ENCODE measurements at places on chromosomes 16 and 17. TPM values are rescaled to one million over a fixed set of nuclear protein-coding genes. Genes with fewer than 3 reads are reported as not detected.
A peak's percentile ranks its signal among the peaks of the same experiment; 100 is the strongest.

TEX19 gene
- total RNA-seq: not detected

NACA2 gene
- total RNA-seq: not detected

GPR142 gene
- not detected for total RNA-seq

ACAP1 gene
- total RNA-seq: 4.7 TPM

DNA sequence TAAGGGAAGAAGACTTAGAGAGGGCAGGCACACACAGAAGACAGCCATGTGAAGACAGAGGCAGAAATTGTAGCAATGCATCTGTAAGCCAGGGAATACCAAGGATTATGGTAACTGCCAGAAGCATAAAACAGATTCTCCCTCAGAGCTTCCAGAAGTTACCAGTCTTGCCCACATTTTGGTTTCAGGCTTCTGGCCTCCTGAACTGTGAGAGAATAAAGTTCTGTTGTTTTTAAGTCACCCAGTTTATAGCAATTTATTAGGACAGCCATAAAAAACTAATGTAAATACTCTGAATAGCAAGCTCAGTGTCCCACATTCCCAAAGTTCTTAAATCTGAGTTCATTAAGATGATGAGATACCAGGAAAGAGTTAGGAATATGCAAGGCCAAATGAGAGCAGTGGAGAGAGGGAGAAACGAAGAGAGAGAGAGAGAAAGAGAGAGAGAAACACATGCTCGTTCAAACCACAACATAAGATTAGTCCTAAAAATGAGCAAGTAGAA lies 123.4 kb downstream of the HS3ST3A1 start:
- no peak for DNase-seq

DNA sequence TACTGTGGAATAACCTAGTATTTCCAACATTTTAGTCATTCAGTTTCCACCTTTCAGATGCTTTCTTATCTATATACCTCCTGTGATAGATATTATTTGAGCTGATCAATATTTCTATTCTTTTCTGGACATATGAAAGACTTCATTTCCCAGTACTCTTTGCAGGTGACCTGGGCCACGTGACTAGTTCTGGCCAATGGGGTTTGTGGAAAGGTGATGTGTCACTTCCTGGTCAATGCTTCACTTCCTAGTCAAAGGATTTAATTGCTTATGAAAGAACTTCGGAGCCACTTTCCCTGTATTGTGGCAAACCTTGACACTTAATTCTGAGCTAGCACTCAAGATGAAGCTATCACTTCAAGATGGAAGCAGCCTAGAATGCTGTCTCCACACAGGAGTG lies 248.9 kb upstream of the FOXF1 start:
- no peak for DNase-seq

- DNase-seq: no peak
Observed at GRCh38 chr17:62591333-62591732, 36.1 kb upstream of the MRC2 start.

GRCh38 chr17:66994930-66995535 lies 30.5 kb downstream of the CACNG4 start:
- no peak for DNase-seq

DNA sequence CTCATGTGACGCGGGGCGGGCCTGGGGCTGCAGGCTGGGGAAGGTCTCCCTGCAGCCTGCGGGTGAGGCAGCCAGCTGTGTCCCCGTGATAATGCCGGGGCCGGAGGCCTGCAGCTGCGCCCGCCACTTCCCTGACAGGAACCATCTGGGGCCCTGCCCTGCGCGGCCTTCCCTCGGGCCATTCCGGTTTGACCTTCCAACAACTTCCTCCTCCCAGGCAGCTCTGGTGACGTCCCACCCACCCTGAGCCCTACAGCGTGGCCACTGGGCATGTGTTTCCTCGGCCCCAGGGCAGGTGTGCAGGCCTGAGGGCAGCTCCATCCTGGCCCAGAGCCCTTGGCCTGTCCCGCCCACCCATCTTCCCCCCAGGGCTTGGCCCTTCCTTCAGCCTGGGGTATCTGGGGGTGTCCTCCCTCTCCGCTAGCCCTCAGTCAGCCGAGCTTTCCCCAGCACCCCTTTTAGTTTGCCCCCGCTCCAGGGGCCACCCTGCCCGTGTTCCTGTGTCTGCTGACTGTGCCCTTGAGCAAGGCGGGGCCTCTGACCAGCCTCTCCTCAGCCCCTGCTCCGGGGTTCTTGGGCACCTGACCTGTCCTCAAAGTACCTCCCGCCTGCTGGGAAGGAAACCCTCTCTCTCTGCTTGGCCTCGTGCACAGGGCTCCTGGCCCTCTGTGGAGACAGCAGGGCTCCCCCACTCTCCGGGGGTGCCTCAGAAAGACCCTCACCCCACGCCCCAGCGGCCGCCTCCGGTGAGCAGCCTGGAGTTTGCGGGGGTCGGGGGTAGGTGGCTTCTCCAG lies at the start of gene CBFA2T3:
Gene CBFA2T3 (minus strand): TSS at position 190 of the 794 bp plus-strand sequence. CDS start 400 bp downstream, outside the sequence.
- DNase-seq: peak; percentile 18

DNA sequence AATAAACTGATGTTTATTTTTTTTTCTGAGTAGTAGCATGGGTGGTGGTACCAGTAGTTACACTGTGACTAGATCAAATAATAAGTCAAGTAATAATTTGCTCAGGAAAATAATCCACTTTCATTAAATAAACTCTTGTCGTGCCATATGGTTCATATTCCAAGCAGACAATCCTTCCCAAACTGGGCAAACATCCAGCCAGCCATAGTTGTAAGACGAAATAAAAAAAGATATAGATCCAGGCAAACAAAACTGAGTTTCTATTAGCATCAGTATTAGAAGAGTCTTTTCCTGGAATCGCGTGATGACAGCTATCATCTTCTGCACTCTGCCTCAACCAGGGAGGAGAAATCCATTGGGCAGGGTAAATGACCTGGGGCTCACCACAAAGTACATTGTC lies 508.4 kb upstream of the GOT2 start:
- DNase-seq: peak; percentile 23

GRCh38 chr17:69528035-69528434 lies 113.5 kb downstream of the MAP2K6 start:
- DNase-seq: no peak

GRCh38 chr16:54627616-54628015 lies 303.0 kb upstream of the IRX5 start:
- no peak for DNase-seq

DNA sequence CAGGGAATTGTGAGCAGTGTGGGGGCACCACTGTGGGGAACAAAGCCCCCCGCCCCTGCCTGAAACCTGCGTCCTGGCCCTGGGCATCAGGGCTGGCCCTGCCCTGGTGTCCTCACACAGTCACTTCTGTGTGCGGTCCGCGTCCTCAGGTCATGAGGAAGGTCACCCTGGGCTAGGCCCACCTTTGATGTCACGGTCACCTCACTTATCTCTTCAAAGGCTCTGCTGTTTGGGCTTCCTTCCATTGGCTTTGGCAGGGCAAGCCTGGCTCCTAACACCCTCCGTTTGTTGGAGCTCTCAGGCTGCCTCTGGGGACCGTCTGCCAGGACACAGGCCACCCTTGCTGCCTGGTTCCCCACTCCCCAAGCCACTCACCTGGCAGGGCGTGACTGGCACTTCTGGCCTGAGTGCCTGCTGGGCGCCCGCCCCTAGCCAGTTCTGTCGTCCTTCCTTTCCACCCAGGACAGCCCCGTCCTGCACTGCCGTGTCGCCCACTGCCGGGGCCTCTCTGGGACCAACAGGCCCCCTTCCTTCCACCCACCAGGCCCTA lies 8.8 kb downstream of the CENPX start:
- no peak for DNase-seq

DNA sequence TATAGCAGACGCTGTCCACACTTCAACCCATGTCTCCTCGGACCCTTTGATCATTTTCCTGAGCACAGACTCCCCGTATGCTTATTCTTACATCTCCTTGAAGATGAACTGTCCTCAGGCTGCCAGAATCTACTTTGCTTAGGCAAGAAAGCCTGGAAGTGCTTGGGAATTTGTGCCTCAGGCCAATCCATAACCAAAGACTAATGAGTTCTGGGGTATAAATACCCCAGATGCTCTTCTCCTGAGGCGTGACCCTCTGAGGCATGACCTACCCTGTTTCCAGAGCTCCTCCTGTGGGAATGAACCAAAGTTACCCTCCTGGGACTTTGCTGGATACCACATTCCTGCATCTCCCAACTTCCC lies 10.1 kb upstream of the TEKT3 start:
- no peak for DNase-seq

- DNase-seq: no peak
Observed at GRCh38 chr16:89475144-89475543, 15.2 kb downstream of the ANKRD11 start.

Data from skin of body (tissue), 3 donors.